Activated CD8-positive, alpha-beta memory T cell treated with anti-CD3 and anti-CD28 coated beads, Interleukin-2, amount 50 U/mL, for 48 hours (primary cell): ENCODE measurements at places on chromosomes 2 and 18.

GRCh38 chr2:236815746-236816145, 246.1 kb downstream of the ACKR3 start:
- no peak for DNase-seq

- no peak for DNase-seq
Observed at GRCh38 chr2:14967729-14968128, 335.2 kb downstream of the LRATD1 start.

- DNase-seq: no peak
Observed at GRCh38 chr2:167480232-167480985, 592.1 kb downstream of the XIRP2 start.

DNA sequence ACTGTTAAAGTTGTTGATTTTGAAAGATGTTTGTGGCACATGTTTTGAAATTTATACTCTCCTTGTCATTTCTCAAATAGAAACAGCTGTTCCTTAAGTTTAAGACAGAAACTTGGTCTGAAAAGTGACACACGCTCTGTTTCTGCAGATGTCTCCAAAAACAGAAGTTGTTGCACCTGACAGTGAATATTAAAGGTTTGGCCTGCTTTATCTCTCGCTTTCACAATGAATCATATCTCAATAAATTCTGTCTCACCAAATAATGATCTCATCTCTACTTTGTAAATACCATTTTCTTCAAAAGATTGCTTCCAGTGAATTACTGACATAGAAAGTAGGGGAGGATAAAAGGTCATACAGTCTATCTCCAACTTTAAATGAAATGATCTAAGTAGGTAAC, 294.9 kb upstream of the SYT4 start:
- DNase-seq: no peak

- DNase-seq: no peak
Observed at GRCh38 chr2:216648105-216648504, 14.9 kb downstream of the IGFBP2 start.

GRCh38 chr2:74511104-74511989, 2.9 kb upstream of the TLX2 start:
- DNase-seq: no peak

- no peak for DNase-seq
Observed at GRCh38 chr2:190961918-190962487, 52.0 kb downstream of the STAT1 start.

DNA sequence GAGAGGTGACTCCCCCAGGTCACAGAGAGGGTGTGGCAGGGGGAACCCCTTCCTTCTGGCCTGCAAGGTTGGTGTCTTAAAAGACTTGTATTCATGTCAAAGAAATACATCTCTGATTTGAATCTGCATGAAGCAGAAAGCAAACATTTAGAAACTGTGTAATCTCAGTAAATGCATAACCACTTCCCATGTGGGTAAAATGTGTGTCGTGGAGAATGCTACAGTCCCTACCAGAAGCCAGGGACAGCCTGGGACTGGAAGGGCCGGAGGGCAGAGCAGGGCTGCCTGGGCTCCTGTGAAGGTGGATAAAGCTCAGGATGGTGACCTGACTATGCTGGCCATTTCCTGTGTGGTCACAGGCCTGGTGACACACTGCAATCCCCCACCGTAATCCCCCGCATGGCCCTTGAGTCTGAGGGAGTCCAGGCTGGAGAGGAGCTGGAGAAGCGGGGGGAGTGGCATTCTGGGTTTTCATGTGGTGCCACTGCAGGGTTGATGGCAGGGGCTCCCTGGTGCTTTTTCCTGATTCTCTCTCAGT, 102.2 kb downstream of the LRRC30 start:
- no peak for DNase-seq

DNA sequence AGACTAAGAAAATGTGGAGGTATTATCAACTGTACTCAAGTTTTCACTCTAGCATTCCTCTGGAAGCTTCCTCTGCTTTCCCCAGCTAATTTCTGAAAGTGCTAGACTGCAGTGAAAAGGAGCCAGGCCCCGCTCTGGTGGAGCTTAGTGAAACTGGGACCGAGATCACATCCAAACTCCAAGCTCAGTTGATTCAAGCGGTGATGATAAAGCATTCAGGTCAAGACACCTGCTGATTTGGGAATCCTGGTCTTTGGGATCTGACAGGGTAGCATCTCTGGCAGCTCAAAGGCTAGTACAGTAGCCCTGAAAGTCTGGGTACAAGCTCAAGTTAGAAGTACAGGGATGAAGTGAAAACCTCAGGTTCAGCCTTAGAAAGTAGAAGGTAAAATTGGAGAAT, 120.2 kb upstream of the CRIM1 start:
- DNase-seq: no peak

GRCh38 chr18:74152857-74153256, 4.5 kb downstream of the TIMM21 start:
- DNase-seq: no peak

GRCh38 chr2:18214936-18215335, 336.5 kb downstream of the KCNS3 start:
- no peak for DNase-seq

- DNase-seq: peak; percentile 10
Observed at GRCh38 chr2:128638341-128639119, 319.9 kb upstream of the HS6ST1 start.

- no peak for DNase-seq
Observed at GRCh38 chr2:36459725-36460137, 104.2 kb downstream of the CRIM1 start.

GRCh38 chr2:200405599-200406298, 99.3 kb downstream of the SPATS2L start:
- no peak for DNase-seq

- no peak for DNase-seq
Observed at GRCh38 chr2:216216951-216217903, 108.1 kb downstream of the XRCC5 start.

DNA sequence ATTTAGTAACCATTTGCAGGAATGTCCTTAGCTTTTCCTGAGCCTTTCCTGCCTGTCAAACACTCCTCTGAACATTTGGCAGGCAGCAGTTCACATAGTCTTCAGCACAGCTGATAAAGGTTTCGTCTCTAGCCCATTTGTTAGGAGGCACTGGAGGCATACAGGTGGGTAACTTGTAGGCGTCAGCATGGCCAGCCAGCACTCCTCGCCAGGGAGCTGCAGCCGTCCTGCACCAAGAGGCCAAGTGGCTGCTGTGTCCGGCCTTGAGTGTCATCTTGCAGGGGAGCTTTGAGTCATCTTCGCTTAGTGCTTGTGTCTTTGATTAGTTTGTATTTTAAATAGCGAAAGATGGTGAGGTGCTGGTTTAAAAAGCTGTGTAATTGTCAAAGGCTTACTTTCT, 120.3 kb upstream of the NFATC1 start:
- no peak for DNase-seq

GRCh38 chr18:71075147-71075546, 786.3 kb downstream of the SOCS6 start:
- no peak for DNase-seq

GRCh38 chr2:219076253-219076652, 15.5 kb upstream of the IHH start:
- DNase-seq: no peak

DNA sequence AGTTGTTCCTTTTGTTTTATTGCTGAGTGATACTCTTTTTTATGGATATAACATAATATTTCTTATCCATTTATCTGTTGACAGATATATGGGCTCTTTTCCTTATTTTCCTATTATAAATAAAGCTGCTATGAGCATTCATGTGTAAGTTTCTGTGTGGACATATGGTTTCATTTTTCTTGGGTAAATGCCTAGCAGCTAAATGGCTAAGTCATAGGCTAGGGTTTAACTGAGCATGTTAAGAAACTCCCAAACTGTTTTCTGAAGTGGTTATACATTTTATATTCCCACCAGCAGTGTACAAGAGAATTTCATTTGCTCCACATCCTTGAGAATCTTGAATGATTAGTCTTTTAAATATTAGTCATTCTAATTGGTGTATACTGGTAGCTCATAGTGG, 786.6 kb upstream of the CDH2 start:
- DNase-seq: no peak

DNA sequence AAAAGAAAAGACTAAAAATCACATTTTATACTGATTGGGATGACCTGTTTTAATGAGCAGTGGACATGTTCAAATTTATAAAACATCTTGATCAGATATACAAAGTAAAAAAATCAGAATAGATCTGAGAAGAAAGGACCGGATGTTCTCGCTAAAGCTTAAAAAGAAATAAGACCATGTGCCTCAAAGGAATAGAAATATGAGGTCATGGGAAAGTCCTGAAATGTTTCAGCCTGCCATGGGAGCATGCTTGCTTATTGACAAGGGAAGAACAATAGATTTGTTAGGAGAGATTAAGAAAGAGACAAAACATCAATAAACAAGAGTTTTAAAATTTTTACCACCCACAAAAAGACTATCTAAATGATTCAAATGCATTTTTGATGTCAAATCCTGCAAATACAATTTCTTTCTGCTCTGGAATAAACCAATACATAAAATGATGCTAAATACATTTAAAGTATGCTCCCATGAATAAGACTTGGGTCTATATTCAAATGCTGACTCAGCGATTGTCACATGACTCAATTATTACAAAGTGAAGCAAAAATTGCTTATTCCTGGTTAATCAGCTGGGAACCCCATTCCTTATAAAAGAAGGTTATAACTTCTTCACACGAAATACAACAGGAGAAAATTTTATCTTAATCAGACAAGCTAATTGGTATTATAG, 633.9 kb upstream of the PKDCC start:
- no peak for DNase-seq

DNA sequence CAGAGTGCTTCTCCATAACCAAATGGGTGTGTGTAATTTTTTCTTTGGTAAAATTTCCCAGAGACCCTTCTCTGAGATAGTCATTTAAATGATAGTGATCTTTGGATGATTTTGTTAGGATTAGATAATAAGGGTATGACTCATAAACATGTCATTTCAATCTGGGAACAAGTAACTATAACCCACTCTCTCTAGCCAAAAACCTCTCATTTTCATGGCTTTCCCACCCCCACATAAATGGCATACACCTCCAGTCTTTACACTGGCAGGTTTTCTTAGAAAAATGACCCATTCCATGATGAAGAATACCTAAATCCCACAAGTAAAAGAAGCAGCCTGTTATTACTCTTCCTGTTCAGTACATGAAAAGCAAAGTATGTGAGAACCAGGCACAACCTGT, 572.0 kb upstream of the ZEB2 start:
- no peak for DNase-seq

- no peak for DNase-seq
Observed at GRCh38 chr2:6788614-6789013, 77.1 kb downstream of the CMPK2 start.

- DNase-seq: no peak
Observed at GRCh38 chr2:43675646-43676321, 445 bp downstream of the C1GALT1C1L start.

DNA sequence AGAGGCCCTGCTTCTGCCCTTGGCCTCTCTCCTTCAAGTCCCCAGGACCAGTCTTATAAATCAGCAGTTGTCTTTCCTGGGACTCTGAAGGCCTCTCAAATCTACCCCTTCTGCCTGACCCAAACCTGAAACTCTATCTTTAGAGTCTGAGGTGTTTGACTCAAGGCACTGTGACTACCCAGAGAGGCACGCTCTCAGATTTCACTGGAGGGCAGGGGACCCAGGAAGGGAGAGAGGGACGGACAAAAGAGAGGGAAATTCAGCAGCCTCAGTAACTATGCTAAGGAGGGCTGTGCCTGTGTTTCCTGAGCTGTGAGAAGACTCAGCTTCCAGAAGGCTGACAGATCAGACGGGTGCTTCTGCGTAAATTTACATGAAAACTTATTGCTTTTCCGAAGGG, 217.8 kb downstream of the HAUS1 start:
- DNase-seq: no peak

GRCh38 chr2:121043061-121043826, 241.8 kb downstream of the TFCP2L1 start:
- DNase-seq: no peak

- DNase-seq: no peak
Observed at GRCh38 chr2:207256476-207257207, 90.9 kb upstream of the KLF7 start.

- DNase-seq: no peak
Observed at GRCh38 chr2:208234786-208235185, 20.1 kb downstream of the IDH1 start.

- DNase-seq: no peak
Observed at GRCh38 chr2:36497570-36498163, 100.3 kb downstream of the FEZ2 start.

DNA sequence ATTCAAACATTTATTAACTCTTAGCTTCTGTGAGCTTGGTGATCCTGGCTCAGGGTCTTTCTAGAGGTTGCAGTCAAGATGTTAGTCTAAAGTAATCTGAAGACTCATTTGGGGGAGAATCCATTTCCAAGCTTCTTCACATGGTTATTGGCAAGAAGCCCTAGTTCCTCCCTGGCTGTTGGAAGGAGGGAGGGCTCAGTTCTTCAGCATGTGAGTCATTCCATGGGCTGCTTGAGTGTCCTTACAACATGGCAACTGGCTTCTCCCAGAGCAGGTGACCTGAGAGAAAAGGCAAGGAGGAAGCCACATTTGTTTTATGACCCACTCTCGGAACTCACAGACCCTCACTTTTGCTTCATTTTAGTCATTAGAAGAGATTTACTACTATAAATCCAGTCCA, 10.6 kb upstream of the C2orf74 start:
- no peak for DNase-seq

DNA sequence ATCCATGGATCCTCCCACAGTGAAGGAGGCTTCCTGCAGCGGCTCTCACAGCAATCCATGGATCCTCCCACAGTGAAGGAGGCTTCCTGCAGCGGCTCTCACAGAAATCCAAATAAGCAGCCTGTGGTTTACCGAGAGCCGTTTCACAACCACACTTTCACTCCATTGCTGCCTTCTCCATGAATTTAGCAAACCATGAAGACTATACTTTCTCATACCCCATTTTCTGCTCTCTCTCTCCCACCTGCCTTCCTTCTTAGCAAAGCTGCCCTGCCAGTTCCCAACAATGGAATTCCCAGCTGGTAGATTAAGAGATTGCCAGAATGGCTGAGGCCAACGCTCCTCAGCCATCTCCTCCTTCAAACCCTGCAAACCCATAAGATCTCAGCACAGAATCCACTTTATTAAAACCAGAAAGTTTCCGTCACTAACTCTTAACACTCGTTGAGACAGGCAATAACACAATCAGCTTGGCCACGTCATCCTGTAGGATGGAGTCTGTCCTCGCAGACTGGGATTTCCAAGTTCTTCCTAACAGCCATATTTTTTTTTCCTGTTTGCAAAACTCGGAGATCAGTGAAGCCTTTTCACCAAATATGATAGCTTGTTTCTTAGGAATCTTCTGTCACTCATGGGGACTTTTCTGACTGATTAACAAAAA, 162.2 kb downstream of the PXDN start:
- no peak for DNase-seq

DNA sequence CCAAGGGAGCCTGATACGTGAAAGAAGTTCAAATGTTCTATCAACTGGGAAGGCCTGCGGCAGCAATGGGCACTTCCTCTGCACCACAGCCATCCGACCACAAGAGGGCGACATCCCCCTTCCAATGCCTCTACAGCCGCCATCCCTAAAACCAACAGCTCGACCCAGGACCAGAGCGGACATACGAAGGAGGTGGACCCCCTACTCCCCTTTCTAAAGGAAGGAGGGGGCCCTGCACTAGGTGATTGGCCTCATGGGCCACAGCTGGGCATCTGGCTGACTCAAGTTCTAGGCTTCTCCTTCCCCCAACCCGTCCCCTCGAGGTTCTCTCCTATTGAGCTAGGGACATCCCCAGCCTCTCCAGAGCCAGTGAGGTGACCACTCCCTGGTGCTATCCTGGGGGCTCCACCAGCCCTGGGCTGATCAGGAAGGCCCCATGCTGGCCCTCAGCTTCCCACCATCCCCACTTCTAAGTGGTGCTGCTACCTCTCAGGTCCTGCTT, 217.2 kb downstream of the TNS1 start:
- peak; percentile 92 for DNase-seq

GRCh38 chr18:47263430-47264307, 12.2 kb upstream of the SKOR2 start:
- DNase-seq: no peak
